ENCODE measurements at places on chromosomes 3 and 15. TPM values are rescaled to one million over a fixed set of nuclear protein-coding genes. Genes with fewer than 3 reads are reported as not detected.

DNA sequence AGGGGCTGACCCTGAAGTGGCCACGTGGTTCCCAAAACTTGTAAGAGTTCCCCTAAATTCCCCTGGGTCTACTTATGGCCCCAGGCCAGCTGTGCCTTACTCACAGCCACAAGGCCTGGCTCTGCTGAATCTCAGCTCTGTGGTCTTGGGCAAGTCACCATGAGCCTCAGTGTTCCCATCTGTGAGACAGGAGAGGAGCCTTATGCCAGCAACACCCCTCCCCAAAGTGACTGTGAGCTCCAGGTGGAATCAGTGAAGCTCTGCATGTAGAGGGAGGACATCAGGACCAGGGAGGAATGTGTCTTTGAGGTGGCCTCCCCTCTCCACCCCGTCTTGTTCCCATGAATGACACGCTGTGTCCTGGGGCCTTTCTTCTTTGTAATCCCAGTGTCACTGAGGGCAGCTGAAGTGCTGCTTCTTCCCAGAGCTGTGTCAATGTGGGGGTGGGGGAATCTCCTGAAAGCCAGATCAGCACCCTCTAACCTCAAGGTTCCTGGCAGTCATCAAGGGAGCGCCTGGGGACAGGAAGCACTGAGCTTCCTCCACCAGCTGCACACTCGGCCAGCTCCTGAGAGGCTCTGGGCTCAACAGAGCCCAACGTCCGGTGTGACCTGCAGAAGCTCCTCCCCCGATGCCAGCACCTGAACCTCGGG is 258.9 kb downstream of the UACA start:
- peak; percentile 29 for DNase-seq

GRCh38 chr3:79651536-79652065 is 116.2 kb downstream of the ROBO1 start:
- DNase-seq, result peak; percentile 88

- DNase-seq, result peak; percentile 37
Measured at GRCh38 chr3:46695177-46695961, 1.9 kb upstream of the ALS2CL start.

GRCh38 chr3:174937478-174937877 is 78.3 kb downstream of the NAALADL2 start:
- DNase-seq, result no peak

GRCh38 chr15:70053001-70053715 is 44.6 kb downstream of the TLE3 start:
- no peak for DNase-seq

DNA sequence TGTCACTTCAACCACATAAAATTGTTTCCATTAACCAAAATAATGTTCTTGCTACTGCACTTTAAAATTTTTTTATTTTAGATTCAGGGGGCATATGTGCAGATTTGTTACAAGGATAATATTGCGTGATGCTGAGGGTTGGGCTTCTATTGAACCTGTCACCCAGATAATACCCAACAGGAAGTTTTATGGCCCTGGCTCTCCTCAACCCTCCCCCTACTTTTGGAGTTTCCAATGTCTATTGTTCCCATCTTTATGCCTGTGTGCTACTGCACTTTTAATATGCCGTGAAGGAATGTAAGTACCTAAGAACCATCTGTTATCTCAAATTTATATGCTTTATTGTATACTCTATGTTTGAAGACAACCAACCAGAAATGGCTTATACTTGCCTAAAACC is 42.0 kb upstream of the IMPG2 start:
- no peak for DNase-seq

- no peak for DNase-seq
Measured at GRCh38 chr15:91358405-91358804, 258.3 kb downstream of the SV2B start.

DNA sequence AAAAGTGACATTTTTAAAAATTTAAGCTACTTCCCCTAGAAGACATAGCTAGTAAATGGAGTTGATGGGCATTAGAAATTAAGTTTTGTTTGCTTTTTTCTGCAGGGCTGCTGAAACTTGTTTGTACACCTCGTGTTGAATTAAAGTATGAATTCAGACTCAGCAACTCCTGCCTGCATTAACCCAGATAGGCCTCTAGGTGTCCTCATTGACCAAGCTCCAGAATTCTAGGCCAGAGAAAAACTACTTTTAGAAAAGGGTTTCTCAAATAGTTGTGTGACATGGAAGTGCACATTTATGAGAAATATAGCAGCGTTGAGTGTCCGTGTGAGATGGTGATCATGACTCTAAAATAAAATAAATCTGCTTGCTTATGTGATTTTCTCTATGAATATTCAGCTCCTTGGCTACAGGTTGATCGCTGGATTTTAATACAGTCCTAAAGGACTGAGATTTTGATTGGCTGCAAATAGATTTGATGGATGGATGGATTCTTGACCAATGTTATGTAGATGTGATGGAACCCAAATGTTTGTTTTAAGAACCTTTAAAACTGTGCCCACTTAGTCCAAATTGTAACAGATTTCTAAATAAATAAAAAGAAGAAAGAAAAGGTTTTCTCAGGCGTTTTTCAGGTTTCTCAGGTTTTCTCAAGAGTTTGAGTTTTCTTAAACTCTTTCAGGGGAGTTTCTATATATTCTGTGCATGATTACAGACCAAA is 39.4 kb upstream of the LMOD3 start:
- DNase-seq, result peak; percentile 18

Gene CLEC3B
- 34.1 TPM for total RNA-seq

Data from thyroid gland (tissue), 4 donors.